ENCODE measurements at places on chromosomes 4 and X. TPM values are rescaled to one million over a fixed set of nuclear protein-coding genes. Genes with fewer than 3 reads are reported as not detected.

GRCh38 chr4:122857160-122857559 lies 30.5 kb downstream of the FGF2 start:
- peak; percentile 15 for DNase-seq

DNA sequence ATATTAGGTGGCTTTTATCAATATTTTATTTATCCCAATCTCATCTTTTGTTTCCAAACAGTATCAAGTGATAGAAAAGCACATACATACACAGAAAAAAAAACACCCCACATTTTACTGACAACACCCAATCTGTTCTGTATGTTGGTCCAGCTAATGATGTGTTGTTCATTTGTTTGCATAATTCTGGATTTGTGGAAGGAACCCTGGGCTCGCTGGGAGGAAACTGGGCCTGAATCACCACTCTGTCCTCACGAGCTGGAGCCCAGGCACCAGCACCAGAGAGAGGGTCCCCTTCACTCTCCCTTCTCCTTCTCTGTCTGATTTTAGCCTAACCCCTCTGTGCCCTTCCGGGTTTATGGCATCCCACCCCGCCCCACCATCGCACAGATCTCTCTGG lies 79.8 kb downstream of the PSAPL1 start:
- no peak for DNase-seq

DNA sequence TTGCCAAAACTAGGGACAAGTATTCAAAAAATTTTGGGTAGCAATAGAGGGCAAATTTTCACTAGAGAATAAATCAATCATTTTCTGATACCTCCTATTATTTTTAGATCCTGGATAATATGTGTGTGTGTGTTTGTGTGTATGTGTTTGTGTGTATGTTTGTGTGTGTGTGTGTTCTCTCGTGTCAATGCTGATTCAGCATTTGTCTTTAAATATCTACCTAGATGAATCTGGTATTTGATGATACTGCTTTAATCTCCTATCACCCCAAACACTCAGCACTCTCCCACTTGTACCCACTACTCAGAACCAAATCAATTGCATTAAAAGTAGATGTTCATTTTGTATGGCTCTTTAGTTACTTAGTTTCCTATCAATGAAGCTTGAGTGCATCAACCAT lies 101.3 kb upstream of the NPFFR2 start:
- DNase-seq, result no peak

DNA sequence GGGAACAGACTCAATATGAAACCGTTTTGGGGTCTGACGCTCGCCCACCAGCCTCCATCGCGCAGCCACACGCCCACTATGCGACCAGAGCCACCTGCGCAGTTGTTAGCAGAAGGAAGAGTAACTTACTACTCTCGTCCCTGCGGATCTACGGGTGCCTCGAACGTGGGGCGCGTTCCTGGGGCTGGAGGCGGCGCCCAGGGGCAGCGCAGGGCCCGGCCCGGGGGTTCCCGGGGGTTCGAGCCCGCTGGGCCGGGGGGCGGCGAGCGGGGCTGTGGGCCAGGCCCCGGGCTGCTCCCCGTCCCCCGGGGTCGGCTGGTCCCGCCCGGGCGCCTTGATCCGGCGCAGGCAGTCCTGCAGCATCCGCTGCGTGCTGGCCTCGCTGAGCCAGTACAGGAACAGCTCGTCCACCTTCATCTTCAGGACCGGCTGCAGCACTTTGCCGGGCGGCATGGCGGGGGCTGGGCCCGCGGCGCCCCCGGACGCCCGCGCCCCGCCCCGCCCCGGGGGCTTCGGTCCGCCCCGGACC lies 404 bp downstream of the PPP2R3B start:
- DNase-seq, result no peak

DNA sequence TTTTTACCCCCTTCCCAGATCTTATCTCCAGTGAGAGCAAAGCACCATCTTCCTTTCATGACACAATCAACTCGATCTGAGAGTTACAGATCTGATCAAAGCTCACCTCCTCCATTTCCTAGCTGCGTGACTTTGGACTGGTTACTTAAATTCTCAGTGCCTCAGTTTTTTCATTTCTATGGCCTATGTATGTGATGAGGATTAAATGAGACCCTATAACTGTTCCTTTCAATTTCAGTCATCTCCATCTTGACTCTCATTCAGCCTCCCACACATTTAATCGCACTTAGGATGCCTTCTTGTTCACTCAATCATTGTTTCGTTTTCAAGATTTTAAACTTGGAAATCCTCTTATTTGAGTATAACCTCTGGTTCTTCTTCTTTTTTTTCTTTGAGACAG lies 20.1 kb upstream of the CXCR3 start:
- DNase-seq, result no peak

GRCh38 chr4:27692158-27692557 lies 831.5 kb downstream of the STIM2 start:
- DNase-seq, result peak; percentile 44

DNA sequence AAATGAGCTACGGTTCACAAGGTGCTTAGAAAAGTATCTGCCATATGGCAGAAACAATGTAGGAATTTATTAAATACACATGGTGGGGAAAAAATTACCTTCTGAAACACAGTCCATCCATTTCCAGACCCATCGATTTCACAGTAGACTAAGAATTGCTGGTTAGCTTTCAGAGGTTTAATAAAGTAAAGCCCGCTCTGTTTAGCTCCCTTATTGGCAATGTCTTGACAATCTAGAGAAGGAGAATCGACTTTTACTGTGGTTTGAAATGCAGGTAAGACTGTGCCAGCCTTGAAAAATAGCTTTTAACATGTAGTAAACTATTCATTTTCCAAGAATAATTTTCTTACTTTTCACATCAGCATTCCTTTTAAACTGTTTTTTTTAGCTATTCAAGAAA lies 2.9 kb downstream of the FGG start:
- no peak for DNase-seq

Gene DCAF8L2
- not detected for total RNA-seq

Gene ASB5
- total RNA-seq, result 0.50 TPM

Gene GDPD2
- 0.05 TPM for total RNA-seq

Gene NPY5R
- total RNA-seq, result 0.17 TPM

Gene ADH1A
- not detected for total RNA-seq
